ACHN (cell line): ENCODE measurements at places on chromosomes 2 and 18.
A peak's percentile ranks its signal among the peaks of the same experiment; 100 is the strongest.

DNA sequence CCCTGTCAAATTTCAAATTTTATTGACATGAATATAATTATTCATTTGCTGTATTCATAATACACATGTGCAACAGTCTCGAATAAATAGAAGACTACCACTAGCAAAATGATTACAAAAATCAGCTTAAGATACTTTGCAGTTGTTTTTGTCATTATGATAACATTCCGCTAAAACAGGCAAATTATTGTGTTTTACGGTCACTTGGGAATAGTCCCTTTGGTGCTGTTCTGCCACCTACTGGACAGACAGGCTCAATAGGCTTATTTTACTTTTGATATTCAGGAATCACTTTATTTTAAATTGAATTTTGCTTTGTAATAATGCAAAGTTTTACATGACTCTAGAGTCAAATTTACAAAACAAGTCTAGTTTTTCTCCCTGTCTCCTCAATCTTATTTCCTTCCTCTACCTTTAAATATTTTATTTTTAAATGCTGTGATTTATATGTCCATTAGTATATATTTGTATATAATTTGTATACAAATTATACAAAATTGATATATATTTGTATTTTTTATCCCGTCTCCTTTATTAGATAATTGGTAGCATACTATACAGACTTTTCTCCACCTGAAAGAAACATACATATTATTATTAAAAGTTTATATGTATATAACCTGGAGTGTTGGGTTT lies 456.3 kb downstream of the DLGAP1 start:
- peak; percentile 55 for DNase-seq

DNA sequence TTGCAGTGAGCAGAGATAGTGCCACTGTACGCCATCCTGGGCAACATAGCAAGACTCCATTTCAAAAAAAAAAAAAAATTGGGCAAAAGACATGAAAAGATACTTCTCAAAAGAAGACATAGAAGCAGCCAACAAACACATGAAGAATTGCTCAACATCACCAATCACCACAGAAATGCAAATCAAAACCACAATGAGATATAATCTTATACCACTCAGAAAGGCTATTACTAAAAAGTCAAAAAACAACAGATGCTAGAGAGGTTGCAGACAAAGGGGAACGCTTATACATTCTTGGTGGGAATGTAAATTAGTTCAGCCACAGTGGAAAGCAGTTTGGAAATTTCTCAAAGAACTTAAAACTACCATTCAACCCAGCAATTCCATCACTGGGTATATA lies 43.1 kb upstream of the CHAC2 start:
- DNase-seq: no peak

GRCh38 chr2:237279012-237279768 lies 134.8 kb downstream of the COL6A3 start:
- no peak for DNase-seq

DNA sequence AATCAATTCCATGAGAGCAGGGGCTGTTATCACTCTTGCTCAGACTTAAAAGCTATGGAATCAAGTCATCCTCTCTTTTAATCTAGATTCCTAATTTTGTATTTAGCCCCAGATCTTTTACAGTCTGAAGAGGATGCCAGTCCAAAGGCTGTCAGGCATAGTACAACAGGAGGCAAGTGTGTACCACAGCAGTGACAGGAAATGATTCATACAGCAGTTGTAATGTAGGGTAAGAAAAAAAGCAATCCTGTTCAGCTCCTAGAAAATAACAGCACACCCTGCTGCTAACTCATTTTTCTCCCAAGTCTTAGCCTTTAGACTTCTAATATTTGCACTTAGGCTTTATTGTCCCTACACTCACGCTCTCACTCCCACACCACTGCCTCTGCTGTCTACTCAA lies 127.8 kb upstream of the SYT4 start:
- peak; percentile 25 for DNase-seq

- DNase-seq: no peak
These were observed 56.0 kb downstream of the DGKD start for GRCh38 chr2:233410196-233410760.

GRCh38 chr2:192314800-192315481 lies 120.2 kb upstream of the TMEFF2 start:
- no peak for DNase-seq

- DNase-seq: no peak
These were observed 14.6 kb downstream of the SLC4A5 start for GRCh38 chr2:74328573-74328972.

GRCh38 chr2:144705328-144706245 lies 185.7 kb upstream of the ZEB2 start:
- DNase-seq: no peak

DNA sequence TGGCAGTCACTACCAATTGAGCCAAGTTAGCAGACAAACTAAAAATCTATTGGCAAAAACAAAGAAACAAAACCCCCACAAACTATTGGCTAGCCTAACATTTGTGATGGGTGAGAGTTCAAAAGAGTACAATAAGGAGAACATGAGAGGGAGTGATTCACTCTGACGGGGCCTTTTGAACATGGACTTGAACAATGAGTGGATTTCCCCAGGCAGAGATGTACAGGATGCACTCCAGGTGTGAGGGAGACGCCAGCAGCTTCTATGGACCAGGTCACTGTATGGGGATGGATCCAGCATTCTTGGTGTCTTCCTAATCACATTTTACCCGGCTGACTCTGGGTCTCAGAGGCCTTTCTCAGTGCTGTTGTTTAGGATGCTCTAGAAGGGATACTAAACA lies 167.5 kb upstream of the SMAD2 start:
- no peak for DNase-seq
